Neural crest cell (in vitro differentiated cells): ENCODE measurements at places on chromosomes 3 and 15. TPM values are rescaled to one million over a fixed set of nuclear protein-coding genes. Genes with fewer than 3 reads are reported as not detected.

- no peaks in the 10 kb centered on the region for H3K36me3 ChIP-seq
- H3K27ac ChIP-seq, result no peak overlapping the region
- H3K4me3 ChIP-seq, result no peak overlapping the region
- H3K4me1 ChIP-seq, result peaks cover 38% of the 10 kb centered on the region
- H3K27me3 ChIP-seq, result no peaks in the 10 kb centered on the region
- no peak for DNase-seq
Observed at GRCh38 chr15:94023531-94023930, 207.8 kb upstream of the MCTP2 start.

GRCh38 chr15:69375151-69375790 lies 38.9 kb upstream of the KIF23 start:
- H3K27me3 ChIP-seq, result no peaks in the 10 kb centered on the region
- no peak overlapping the region for H3K4me3 ChIP-seq
- H3K27ac ChIP-seq, result no peak overlapping the region
- no peak for DNase-seq
- H3K36me3 ChIP-seq, result no peaks in the 10 kb centered on the region

DNA sequence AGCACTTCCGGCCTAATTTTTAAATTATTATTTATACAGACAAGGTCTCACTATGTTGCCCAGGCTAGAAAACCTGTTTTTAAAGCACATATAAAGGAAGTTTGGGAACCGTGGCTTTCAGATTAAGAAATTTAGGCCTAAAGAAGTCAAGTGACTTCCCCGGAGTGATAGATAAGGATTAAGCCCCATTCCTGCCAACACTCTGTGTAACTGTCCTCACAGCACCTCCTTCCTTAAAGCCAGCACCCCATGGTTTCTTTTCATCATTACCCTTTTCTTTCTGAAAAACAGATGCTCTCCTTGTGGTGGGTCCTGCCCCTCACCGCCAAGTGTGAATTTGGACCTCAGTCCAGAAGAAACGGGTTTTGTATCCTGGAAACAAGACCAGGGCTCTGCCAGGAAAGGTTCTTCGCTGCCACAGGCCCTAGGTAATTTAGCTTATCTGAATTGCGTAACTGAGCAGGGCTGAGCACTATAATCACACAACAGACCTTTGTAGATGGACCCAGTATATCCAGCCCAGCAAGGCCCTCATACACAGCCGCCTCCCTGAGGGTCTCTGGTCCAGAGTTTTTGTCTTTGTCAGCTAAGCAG lies 231.3 kb downstream of the PLCL2 start:
- no peak overlapping the region for H3K27ac ChIP-seq
- no peaks in the 10 kb centered on the region for H3K27me3 ChIP-seq
- no peak overlapping the region for H3K4me3 ChIP-seq
- H3K36me3 ChIP-seq, result no peaks in the 10 kb centered on the region
- DNase-seq, result no peak
- H3K4me1 ChIP-seq, result no peaks in the 10 kb centered on the region

GRCh38 chr3:25272090-25272489 lies 156.0 kb upstream of the RARB start:
- no peaks in the 10 kb centered on the region for H3K36me3 ChIP-seq
- H3K4me1 ChIP-seq, result peaks cover 5% of the 10 kb centered on the region
- no peak for DNase-seq
- H3K27me3 ChIP-seq, result no peaks in the 10 kb centered on the region
- no peak overlapping the region for H3K27ac ChIP-seq

DNA sequence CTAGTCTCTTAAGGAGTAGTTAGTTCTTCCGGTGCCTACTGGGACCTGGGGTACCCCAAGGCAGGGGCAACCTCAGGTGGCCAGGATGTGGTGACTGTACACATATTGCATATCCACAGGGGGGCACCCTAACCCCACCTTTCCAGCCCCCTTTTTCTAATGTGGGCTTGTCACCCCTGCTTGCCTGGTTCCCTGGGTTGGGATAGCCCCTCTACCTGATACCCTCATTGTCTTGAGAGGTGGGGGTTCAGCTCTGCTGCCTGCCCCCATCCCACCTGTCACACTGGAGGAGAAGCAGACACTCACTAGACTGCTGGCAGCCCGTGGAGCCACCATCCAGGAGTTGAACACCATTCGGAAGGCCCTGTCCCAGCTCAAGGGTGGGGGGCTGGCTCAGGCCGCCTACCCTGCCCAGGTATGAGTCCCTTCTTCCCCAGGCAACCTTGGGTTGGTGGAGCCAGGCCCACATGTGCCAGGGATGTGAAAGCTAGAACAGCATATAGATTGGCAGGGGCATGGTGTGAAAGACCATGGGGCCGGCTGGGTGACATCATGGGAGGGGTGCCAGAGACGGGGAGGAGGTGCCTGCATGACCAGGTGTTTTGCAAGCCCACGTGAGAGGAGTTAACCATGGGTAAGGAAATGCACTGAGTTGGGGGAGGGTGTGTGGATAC lies 4.0 kb downstream of the GLYCTK start:
- peaks cover 10% of the 10 kb centered on the region for H3K4me1 ChIP-seq
- DNase-seq, result peak; percentile 58
- H3K27me3 ChIP-seq, result no peaks in the 10 kb centered on the region

GRCh38 chr3:21330293-21330692 lies 420.7 kb downstream of the ZNF385D start:
- no peak overlapping the region for H3K4me3 ChIP-seq
- no peaks in the 10 kb centered on the region for H3K36me3 ChIP-seq
- no peak for DNase-seq

- H3K27ac ChIP-seq, result no peak overlapping the region
- peaks cover 10% of the 10 kb centered on the region for H3K4me1 ChIP-seq
- no peaks in the 10 kb centered on the region for H3K36me3 ChIP-seq
- H3K27me3 ChIP-seq, result no peaks in the 10 kb centered on the region
- no peak overlapping the region for H3K4me3 ChIP-seq
Observed at GRCh38 chr3:55170444-55170843, 242.6 kb upstream of the LRTM1 start.

DNA sequence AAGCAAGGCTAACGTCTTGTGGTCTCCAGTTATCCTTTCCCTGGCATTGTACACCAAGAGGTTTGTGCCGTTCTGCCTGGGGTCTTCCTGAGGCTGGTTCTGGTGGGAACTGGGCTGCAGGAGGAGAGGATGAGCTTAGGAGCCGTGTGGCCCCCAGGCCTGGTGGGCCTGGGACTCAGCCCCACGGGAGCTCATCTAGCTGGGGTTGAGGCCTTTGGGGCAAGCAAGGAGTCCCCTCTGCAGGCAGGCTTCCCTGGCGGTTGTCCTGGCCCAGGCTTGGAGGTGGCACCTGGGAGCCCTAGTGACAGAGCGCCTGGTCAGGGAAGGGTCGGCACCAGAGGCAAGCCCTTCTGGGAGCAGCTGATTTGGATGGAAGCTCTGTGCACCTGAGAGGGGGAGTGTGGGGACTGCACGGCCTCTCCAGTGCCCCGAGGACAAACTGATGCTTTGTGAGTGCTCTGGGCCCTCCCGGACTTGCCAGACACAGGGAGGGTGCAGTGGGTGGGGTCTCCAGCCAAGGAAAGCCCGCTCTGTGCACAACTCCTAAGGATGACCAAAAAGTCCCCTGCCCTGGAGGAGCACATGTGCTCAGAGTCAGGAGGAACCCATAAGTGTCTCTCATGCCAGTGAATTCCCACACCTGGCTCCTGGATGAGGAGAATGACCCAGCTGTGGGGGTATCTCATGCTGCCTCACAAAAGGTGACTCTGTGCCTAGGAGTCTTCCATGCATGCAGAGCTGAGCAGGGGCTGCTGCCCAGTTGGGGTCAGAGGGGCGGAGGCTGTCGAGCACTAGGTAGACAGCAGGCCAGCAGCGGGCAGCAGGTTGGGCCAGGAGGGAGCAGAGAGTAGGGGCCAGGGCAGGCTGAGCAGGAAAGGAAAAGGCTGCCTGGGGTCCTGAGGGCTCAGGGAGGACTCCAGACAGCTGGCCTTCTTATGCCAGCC lies 2.7 kb downstream of the PAK6 start:
- no peak overlapping the region for H3K27ac ChIP-seq
- no peak overlapping the region for H3K4me3 ChIP-seq
- DNase-seq, result no peak

The FSIP1 gene
- total RNA-seq, result 6.8 and 8.1 TPM in 2 replicates

- H3K36me3 ChIP-seq, result peaks cover 23% of the 10 kb centered on the region
- peak overlapping the region; percentile 47 for H3K4me3 ChIP-seq
- no peak overlapping the region for H3K27ac ChIP-seq
- DNase-seq, result no peak
Observed at GRCh38 chr15:89330881-89331595, 3.6 kb downstream of the POLG start.

DNA sequence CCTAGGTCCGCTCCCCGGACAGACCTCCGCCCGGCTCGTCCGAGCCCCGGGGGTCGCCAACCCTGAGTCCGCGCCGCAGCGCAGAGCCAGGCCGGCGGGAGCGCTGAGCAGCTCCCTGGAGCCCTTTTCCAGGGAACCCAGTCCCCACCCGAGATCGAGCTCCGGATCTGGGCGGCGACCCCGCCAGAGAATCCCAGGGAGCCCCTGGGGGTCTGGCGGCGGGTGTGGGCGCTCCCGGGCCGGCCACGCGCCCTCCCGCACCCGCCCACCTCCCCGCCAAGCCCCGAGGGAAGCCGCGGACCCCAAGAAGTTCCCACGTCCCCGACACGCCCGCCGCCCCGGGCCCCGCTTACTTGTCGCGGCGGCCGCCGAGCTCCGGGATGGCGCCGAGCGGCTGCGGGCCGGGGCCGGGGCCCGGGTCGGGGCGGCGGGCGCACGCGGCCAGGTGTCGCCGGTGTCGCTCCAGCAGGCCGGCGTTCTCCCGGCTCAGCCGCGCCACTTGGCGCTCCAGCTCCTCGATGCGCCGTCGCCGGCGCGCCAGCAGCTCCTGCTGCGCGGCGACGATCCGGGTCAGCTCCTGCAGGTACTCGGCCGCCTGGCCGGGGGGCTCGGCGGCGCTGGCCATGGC lies 137.7 kb downstream of the NUP210 start:
- no peak overlapping the region for H3K27ac ChIP-seq
- peaks cover 52% of the 10 kb centered on the region for H3K27me3 ChIP-seq
- DNase-seq, result no peak
- peaks cover 10% of the 10 kb centered on the region for H3K36me3 ChIP-seq
- H3K4me1 ChIP-seq, result peaks cover 23% of the 10 kb centered on the region
- H3K4me3 ChIP-seq, result no peak overlapping the region

The SSUH2 gene
- total RNA-seq, result 14.1 and 18.0 TPM in 2 replicates

DNA sequence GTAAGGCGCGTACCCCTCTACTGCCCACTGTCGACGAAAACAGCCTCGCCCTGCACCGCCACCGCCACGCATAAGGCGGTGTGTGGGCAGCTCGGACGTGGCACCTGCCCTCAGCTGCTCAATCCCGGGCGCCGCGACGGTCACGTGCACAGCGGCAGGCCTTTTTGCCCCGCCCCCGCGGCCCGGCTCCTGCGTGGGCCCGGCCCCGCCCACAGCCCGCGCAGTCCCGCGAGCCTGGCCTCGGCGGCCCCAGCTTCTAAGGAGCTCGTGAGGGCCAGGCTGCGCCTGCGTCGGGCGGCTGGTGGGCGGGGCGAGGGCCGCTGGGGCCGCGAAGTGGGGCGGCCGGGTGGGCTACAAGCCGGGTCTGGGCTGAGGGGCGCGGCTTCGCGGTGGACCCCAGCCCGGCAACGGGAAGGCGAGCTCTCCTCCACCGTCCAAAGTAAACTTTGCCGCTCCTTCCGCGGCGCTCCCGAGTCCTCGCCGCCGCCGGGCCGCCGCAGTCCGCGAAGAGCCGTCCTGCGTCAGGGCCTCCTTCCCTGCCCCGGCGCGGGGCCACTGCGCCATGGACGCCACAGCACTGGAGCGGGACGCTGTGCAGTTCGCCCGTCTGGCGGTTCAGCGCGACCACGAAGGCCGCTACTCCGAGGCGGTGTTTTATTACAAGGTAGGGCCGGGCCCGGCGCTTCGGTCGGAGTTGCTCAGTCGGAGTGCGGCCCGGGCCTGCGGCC lies at the start of gene CAPN7:
TSS of gene CAPN7 (plus strand) at position 313 of the 728 bp plus-strand sequence. CDS start at position 563, 250 bp downstream.
- H3K4me3 ChIP-seq, result peak within 1 kb of the TSS; percentile 90
- no peaks in the 10 kb centered on the region for H3K36me3 ChIP-seq
- no peaks in the 10 kb centered on the region for H3K27me3 ChIP-seq
- DNase-seq, result peak; percentile 86
- H3K27ac ChIP-seq, result peak within 1 kb of the TSS; percentile 71
- H3K4me1 ChIP-seq, result peaks cover 24% of the 10 kb centered on the region

GRCh38 chr15:43900996-43901395 lies 74.2 kb downstream of the WDR76 start:
- H3K27me3 ChIP-seq, result no peaks in the 10 kb centered on the region
- no peak overlapping the region for H3K27ac ChIP-seq
- no peak for DNase-seq
- H3K4me3 ChIP-seq, result no peak overlapping the region

The GLDN gene
- total RNA-seq, result 1.7 and 2.4 TPM in 2 replicates

- DNase-seq, result no peak
- H3K36me3 ChIP-seq, result no peaks in the 10 kb centered on the region
- peaks cover 11% of the 10 kb centered on the region for H3K4me1 ChIP-seq
- no peaks in the 10 kb centered on the region for H3K27me3 ChIP-seq
Observed at GRCh38 chr3:52173101-52173500, 18.9 kb upstream of the POC1A start.

The CORO2B gene
- 21.3 and 23.1 TPM in 2 replicates for total RNA-seq

DNA sequence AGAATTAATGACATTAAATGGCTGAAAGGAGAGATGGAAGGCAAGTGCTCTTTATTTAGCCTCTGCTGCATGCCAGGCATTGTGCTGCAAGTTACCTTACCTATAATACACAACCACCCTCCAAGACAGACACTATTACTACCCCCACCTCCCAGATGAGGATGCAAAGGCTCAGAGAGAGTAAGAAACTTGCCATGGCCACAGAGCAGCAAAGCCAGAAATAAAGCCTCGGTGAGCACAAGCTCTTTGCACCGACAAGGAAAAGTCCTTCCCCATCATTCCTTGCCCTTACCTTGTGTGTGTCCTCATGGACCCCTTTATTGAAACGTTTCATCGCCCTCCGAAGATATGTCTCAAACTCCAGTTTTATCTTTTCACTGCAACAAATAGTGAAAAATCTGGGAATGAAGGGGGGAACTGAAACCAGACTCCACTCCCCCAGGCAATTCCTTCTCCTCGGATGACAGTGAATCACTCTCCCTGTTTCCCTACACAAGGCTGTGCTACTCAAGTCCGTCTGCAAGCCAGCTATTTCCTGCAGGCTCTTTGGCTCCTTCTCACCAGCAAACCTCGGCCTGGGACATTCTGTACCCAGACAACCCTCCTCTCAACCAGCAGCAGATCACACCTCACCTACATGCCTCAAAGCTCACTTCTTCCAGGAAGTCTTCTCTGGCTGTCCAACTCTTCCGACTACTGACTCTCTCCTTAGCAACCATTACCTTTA lies 11.4 kb downstream of the XPC start:
- H3K36me3 ChIP-seq, result peaks cover 39% of the 10 kb centered on the region
- DNase-seq, result no peak
- no peaks in the 10 kb centered on the region for H3K4me1 ChIP-seq

- H3K4me1 ChIP-seq, result no peaks in the 10 kb centered on the region
- peaks cover 22% of the 10 kb centered on the region for H3K27me3 ChIP-seq
- peaks cover 14% of the 10 kb centered on the region for H3K36me3 ChIP-seq
- no peak overlapping the region for H3K27ac ChIP-seq
Observed at GRCh38 chr15:101520395-101520794, 30.9 kb upstream of the PCSK6 start.
